Stimulated activated CD4-positive, alpha-beta T cell treated with anti-CD3 and anti-CD28 coated beads, Interleukin-15, amount 100 ng/mL, for 1 hour (primary cell): ENCODE measurements at places on chromosomes 16 and 17.
A peak's percentile ranks its signal among the peaks of the same experiment; 100 is the strongest.

GRCh38 chr16:9061358-9061813 lies 30.1 kb upstream of the HAPSTR1 start:
- DNase-seq = no peak

DNA sequence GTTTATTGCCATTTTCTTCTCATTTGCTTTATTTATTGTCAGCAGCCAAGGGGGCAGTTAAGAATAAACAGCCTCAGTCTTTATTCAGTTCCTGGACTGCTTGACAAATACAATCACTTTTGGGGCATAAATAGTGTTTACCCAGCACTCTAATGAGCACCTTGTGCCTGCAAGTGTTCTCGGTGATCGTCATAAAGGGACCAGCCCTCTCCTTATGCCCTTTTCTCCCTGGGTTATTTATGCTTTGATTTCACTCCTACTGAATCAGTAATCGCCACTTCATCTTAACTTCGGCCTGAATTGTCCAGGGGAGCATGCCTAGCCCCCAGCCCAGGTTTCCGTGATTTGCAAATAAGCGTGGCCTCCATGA lies 55.7 kb upstream of the CACNG5 start:
- no peak for DNase-seq

- DNase-seq = no peak
These were observed 355.8 kb downstream of the SOX9 start for GRCh38 chr17:72476575-72476986.

DNA sequence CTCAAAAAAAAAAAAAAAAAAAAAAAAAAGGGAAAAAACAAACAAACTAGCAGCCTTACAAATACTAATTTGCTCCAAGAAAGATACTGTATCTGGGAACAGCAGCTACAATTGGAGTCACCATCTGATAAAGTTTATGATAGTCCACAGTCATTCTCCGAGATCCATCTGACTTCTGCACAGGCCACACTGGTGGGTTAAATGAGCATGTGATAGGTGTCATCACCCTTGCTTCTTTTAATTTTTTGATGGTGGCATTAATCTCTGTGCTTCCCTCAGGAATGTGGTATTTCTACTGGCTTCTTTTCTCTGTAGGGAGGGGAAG lies 49.6 kb downstream of the BCL7C start:
- no peak for DNase-seq

GRCh38 chr17:4899341-4900230 lies at the start of gene C17orf107:
TSS of gene C17orf107 (plus strand) at chr17:4899536. CDS start at chr17:4899763, 227 bp downstream.
- peak; percentile 94 for DNase-seq

DNA sequence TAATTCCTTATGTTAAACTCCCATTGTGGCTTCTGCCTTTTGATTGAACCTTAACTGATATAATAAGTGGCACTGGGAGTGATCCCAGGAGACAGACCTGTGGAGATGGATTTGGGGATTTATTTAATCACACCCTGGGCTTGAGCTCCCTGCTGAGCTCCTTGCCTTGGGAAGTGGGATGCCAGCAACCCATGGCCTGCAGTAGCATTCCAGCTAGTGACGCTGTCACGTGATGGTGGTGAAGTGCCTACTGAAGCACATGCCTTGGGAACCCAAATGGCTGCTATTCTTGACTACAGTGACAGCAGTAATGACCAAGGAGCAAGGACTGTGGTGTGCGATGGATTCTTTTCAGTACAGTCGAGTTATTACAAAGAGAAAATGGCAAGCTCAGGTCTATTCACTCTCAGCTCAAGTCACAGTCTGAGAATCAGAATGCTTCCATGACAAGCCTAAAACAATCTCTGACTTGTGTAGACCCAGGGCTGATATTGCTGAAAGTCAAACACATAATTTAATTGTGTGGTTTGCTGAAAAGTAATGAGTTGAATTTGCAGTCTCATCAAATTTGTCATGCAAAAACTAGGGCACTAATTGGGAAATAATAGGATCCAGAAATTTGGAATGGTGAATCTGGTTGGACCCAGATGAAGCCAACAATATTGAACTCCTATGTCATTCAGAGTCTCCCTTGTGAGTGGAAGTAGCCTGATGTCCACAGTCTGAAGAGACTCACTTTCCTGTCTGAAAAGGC lies 47.1 kb downstream of the BCL7C start:
- no peak for DNase-seq

DNA sequence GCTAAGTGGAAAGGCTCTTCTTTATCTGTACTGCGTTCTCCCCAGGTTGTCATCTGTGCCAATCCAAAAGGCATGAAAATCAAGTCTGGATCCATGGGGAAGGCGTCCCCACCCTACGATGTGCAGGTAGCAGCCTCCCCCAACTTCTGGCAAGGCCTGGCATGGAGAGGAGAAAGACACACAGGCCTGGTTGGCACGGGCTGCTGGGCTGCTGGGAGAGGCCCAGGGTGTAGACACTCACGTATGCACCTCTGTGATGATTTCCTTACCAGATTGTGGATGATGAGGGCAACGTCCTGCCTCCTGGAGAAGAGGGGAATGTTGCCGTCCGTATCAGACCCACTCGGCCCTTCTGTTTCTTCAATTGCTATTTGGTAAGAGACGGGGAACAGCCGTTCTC lies 20.4 kb upstream of the ACSM2A start:
- no peak for DNase-seq

DNA sequence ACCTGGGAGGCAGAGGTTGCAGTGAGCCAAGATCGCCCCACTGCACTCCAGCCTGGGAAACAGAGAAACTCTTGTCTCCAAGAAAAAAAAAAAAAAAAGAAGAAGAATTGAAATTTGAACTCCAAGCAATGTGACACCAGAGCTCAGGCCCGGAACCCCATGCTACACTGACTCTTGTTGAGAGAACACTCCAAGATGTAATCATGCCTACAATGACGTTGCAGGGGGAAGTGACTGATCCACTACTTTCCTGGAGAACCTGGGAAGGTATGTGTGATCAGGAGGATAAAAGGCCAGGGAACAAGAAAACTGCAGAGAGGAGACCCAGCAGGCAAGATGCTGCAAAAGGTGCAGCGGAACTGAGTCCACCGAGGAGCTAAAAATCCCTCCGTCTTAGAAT lies 57.9 kb downstream of the ADCY9 start:
- no peak for DNase-seq

DNA sequence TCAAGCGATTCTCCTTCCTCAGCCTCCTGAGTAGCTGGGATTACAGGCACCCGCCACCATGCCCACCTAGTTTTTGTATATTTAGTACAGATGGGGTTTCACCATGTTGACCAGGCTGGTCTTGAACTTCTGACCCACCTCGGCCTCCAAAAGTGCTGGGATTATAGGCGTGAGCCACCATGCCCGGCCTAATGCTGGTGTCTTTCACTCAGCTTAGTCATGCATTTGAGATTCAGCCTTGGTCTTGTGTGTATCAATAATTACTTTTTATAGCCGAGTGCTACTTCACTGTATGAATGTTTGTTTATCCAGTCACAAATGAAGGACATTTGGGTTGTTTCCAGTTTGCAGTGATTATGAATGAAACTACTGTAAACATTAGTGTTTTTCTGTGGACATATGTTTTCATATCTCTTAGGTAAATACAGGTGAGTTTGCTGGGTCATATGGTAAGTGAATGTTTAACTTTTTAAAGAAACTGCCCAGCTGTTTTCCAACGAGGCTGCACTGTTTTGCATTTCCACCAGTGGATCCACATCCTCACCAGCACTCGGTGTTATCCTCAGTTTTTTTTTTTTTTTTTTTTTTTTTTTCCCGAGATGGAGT lies 11.0 kb upstream of the PLCG2 start:
- no peak for DNase-seq
